Right lobe of liver (tissue), 6 donors: ENCODE measurements at places on chromosomes 5 and 9. TPM values are rescaled to one million over a fixed set of nuclear protein-coding genes. Genes with fewer than 3 reads are reported as not detected.
A peak's percentile ranks its signal among the peaks of the same experiment; 100 is the strongest.

GRCh38 chr5:127002390-127002789, 28.0 kb downstream of the MARCHF3 start:
- H3K27ac ChIP-seq = no peak overlapping the region
- H3K4me3 ChIP-seq = no peak overlapping the region
- H3K27me3 ChIP-seq = no peaks in the 10 kb centered on the region
- DNase-seq = no peak
- H3K36me3 ChIP-seq = no peaks in the 10 kb centered on the region
- no peaks in the 10 kb centered on the region for H3K4me1 ChIP-seq

Gene TXNDC8
- not detected for total RNA-seq

GRCh38 chr5:128036950-128037349, 46.6 kb upstream of the SLC12A2 start:
- H3K4me1 ChIP-seq = no peaks in the 10 kb centered on the region
- H3K36me3 ChIP-seq = no peaks in the 10 kb centered on the region
- DNase-seq = no peak
- no peak overlapping the region for H3K4me3 ChIP-seq

- DNase-seq = no peak
- no peaks in the 10 kb centered on the region for H3K4me1 ChIP-seq
- H3K27me3 ChIP-seq = no peaks in the 10 kb centered on the region
- H3K27ac ChIP-seq = no peak overlapping the region
- peak overlapping the region; percentile 42 for H3K4me3 ChIP-seq
Observed at GRCh38 chr5:116571568-116572349, 2.9 kb downstream of the SEMA6A start.

Gene SLC25A48
- not detected for total RNA-seq

- H3K27me3 ChIP-seq = no peaks in the 10 kb centered on the region
- H3K4me3 ChIP-seq = no peak overlapping the region
- H3K36me3 ChIP-seq = no peaks in the 10 kb centered on the region
Observed at GRCh38 chr5:176735383-176736265, 74.7 kb upstream of the UNC5A start.

GRCh38 chr5:27252911-27253310, 214.5 kb upstream of the CDH9 start:
- no peaks in the 10 kb centered on the region for H3K27me3 ChIP-seq
- H3K36me3 ChIP-seq = no peaks in the 10 kb centered on the region
- H3K4me1 ChIP-seq = no peaks in the 10 kb centered on the region
- no peak overlapping the region for H3K27ac ChIP-seq
- no peak overlapping the region for H3K4me3 ChIP-seq

DNA sequence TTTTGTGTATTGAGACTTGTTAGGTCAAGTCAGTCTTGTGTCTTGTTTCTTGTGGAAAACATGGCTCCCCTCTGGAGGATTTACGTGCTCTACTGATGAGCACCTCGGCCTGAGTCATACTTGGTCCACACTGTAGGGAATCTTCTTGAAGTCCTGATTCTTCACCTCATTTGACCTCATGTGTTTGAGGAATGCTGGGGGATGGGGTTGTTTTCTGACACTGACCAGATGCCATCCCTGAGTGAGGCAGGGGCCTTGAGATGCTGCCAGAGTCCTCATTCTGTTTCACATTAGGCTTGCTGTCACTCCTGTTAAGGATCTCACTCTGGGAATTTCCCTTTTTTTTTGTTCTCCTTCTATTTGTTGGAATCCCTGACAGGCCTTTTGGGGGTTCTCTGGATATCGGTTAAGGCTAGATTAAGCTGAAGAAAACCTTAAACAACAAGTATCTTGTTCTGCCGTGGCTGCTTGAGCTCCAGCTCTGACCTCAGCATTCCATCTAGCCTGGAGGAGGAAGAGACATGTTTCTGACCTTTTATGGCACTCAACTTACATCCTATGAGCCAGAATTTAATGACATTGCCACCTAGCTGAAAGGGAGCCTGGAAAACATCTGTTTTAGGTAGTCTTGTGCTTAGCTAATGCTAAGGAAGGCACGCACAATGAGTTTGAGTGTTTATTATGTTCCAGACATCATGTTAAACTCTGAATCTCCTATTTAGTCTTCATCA, 20.6 kb downstream of the TCOF1 start:
- H3K4me3 ChIP-seq = no peak overlapping the region
- no peaks in the 10 kb centered on the region for H3K4me1 ChIP-seq
- H3K27me3 ChIP-seq = no peaks in the 10 kb centered on the region
- DNase-seq = no peak
- H3K36me3 ChIP-seq = peaks cover 8% of the 10 kb centered on the region

- no peak overlapping the region for H3K4me3 ChIP-seq
- no peak overlapping the region for H3K27ac ChIP-seq
- peaks cover 35% of the 10 kb centered on the region for H3K36me3 ChIP-seq
- H3K4me1 ChIP-seq = peaks cover 3% of the 10 kb centered on the region
Observed at GRCh38 chr5:176528761-176529115, 8.5 kb downstream of the RNF44 start.

DNA sequence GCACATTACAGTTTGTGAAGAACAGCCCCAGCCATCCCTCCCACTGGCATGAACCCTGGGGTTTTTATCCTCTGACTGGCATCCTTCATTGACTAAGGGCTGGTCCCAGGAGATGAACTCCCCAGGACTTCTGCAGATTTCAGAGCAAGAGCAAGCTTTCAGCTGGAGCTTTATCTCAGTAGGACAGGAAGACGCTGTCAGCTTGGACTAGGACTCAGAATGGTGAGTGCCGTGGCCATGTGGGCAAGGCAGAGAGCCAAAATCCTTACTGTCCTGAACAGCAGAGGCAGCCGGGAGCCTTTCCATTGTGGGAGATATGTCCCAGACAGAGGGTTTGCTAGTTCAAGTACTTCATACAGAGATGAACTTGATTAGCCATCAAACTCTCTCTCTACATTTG, 3.2 kb upstream of the ACOT12 start:
- DNase-seq = peak; percentile 66
- no peak overlapping the region for H3K4me3 ChIP-seq
- no peaks in the 10 kb centered on the region for H3K36me3 ChIP-seq
- peaks cover 11% of the 10 kb centered on the region for H3K4me1 ChIP-seq

DNA sequence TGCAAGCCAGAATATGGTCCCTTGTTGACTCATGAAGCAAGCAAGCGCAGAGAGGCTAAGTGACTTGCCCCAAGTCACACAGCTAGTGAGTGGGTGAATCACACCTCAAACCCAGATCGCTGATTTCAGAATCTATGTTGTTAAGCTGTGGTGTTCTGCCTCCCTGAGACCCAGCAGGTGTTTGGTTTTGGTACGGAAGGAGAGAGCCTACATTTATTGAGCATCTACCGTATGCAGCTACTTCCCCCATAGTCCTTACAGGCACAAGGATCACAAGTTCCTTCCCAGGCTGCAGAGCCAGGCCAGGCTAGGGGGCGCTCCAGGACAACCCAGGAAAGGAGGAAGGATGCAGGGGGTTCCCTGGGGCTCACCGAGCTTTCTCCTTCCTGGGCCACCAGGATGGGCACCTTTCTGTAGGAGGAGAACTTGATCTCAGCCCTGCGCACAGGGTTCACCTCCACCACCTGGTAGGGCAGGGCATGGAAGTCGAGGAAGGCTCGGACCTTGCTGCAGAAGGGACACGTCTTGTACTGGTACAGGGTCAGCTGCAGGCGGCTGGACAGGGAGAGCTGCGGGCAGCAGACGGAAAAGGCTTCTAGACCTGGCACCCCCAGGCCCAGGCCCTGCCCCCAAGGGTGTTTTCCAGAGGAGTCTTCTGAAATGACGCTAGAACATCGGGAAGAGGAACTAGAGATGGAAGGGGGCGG, 2.5 kb downstream of the PTGES2 start:
- no peak overlapping the region for H3K27ac ChIP-seq
- no peak overlapping the region for H3K4me3 ChIP-seq
- no peaks in the 10 kb centered on the region for H3K27me3 ChIP-seq
- peaks cover 22% of the 10 kb centered on the region for H3K4me1 ChIP-seq

- no peaks in the 10 kb centered on the region for H3K27me3 ChIP-seq
- H3K27ac ChIP-seq = no peak overlapping the region
- H3K4me3 ChIP-seq = no peak overlapping the region
- H3K36me3 ChIP-seq = no peaks in the 10 kb centered on the region
- no peaks in the 10 kb centered on the region for H3K4me1 ChIP-seq
Observed at GRCh38 chr5:95102687-95103086, 182.2 kb downstream of the MCTP1 start.

Gene PARP8
- total RNA-seq = 13.7 TPM

Gene TAF11L5
- total RNA-seq = not detected

Gene SLC6A18
- not detected for total RNA-seq

DNA sequence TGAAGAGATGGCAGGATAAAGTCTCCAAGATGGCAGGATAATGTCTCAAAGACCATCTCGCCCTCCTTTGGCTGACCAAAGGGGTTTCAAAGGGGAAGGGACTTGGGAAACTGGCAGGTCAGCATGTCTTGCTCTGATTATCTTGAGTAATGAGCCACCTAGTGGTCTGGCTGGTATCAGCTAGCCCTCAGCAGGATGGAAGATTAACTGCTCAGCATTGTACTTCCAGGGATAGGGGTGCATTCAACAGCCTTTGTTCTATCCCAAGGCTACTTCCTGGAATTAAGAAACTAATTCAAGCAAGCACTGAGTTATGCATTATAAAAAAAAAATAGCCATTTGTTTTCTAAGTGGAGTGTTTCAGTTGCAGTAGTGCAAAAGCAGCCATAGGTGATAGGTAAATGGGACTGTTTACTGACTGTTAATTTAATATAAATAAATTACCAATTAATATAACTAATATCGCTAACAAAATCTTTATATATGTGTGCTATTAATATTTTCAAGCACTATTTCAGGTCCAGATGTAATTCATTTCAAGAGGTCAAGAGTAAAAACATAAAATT, 555.5 kb downstream of the CDH9 start:
- H3K27me3 ChIP-seq = no peaks in the 10 kb centered on the region
- peak overlapping the region; percentile 54 for H3K4me3 ChIP-seq
- DNase-seq = no peak
- peak overlapping the region; percentile 50 for H3K27ac ChIP-seq

GRCh38 chr5:36017004-36017403, 25.8 kb upstream of the UGT3A1 start:
- H3K27ac ChIP-seq = no peak overlapping the region
- peak; percentile 57 for DNase-seq
- no peaks in the 10 kb centered on the region for H3K27me3 ChIP-seq
- no peak overlapping the region for H3K4me3 ChIP-seq

- no peaks in the 10 kb centered on the region for H3K36me3 ChIP-seq
- H3K4me3 ChIP-seq = no peak overlapping the region
- DNase-seq = no peak
Observed at GRCh38 chr5:171291371-171291770, 17.7 kb upstream of the TLX3 start.

GRCh38 chr5:58674070-58674469, 91.2 kb downstream of the RAB3C start:
- H3K27ac ChIP-seq = no peak overlapping the region
- H3K36me3 ChIP-seq = no peaks in the 10 kb centered on the region
- H3K4me1 ChIP-seq = no peaks in the 10 kb centered on the region
- no peak for DNase-seq
- H3K4me3 ChIP-seq = no peak overlapping the region

Gene TTC23L
- not detected for total RNA-seq

Gene GLT6D1
- not detected for total RNA-seq

Gene PCDHGC4
- 0.31 TPM for total RNA-seq

DNA sequence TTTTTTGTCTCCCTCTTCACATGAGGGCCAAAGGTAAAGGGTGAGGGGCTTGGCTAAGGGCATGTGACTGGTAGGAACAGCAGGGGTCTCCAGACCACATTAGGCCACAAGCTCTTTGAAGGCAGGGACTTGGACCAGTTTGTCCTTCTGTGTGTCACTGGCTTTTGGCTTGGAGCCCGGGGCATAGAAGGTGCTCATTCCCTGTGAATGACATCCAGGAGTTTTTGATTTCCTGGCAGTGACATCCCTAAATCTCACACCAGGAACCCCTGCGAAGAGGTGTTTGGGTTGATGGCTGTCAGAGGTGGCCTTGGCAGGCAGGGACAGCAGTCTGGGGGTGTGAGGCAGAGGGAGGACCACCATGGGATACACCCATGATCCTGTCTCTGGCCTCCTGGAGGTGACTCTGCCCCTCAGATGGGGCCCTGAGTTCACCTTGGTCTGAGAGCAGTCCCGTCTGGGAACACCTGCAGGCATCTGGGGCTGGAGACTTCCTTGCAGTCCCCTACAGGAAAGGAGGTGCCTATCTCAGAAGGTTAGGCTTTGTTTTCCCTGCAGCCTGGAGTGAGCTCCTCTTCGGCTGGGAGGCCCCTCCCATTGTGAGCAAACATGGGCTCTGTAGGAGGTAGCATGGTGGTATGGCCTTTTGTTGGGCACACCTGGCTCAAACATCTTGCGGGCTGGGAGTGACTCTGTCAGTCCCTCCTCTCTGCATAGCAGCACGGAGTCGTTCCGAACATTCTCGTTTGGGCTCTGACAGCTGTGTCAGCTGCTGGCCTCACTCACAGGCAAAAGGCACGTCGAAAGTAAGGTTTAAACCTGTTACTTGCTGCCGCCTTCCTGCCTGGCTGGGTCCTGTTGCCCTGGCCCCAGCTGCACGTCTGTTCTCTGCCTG, 38.6 kb upstream of the PITX1 start:
- peak; percentile 5 for DNase-seq
- H3K4me3 ChIP-seq = no peak overlapping the region
- H3K27me3 ChIP-seq = no peaks in the 10 kb centered on the region
- H3K27ac ChIP-seq = no peak overlapping the region
- no peaks in the 10 kb centered on the region for H3K4me1 ChIP-seq
- H3K36me3 ChIP-seq = no peaks in the 10 kb centered on the region

Gene PIP5K1B
- total RNA-seq = 0.27 TPM

GRCh38 chr9:92499701-92500100, 17.4 kb upstream of the ASPN start:
- no peaks in the 10 kb centered on the region for H3K4me1 ChIP-seq
- no peak overlapping the region for H3K4me3 ChIP-seq
- DNase-seq = no peak
- H3K27ac ChIP-seq = no peak overlapping the region
- no peaks in the 10 kb centered on the region for H3K36me3 ChIP-seq

Gene CENPH
- 3.8 TPM for total RNA-seq

DNA sequence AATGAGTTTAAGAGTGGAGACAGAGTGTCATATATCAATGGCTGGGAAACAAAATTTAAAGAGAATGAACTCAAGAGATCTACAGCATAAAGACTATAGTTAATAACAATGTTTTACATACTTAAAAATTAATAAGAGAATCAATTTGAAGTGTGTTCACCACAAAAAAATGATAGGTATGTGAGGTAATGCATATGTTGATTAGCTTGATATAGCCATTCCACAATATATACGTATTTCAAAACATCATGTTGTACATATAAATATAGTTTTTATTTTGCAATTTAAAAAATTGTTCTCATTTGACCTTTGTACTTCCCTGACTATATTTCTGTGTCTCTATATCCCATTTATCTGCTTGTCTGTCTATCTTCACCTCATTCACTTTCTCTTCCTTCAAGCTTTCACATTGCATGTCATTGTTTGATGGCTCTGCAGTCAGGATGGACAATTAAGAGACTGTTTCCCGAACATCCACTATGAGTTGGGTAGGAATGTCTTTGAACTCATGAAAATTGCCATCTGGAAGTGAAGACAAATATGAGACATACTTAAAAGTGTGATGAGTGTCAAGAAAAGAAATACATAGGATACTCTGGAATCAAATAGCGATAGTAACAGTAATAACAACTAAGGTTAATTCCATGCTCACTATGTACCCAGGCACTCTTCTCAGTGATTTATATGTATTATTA, 359.9 kb upstream of the ACTBL2 start:
- no peaks in the 10 kb centered on the region for H3K4me1 ChIP-seq
- no peaks in the 10 kb centered on the region for H3K36me3 ChIP-seq
- no peaks in the 10 kb centered on the region for H3K27me3 ChIP-seq
- no peak overlapping the region for H3K27ac ChIP-seq
- no peak overlapping the region for H3K4me3 ChIP-seq
- DNase-seq = no peak
